Activated naive CD8-positive, alpha-beta T cell treated with anti-CD3 and anti-CD28 coated beads, Interleukin-2, amount 50 U/mL, for 16 hours (primary cell): ENCODE measurements at places on chromosomes 2 and 18.
A peak's percentile ranks its signal among the peaks of the same experiment; 100 is the strongest.

DNA sequence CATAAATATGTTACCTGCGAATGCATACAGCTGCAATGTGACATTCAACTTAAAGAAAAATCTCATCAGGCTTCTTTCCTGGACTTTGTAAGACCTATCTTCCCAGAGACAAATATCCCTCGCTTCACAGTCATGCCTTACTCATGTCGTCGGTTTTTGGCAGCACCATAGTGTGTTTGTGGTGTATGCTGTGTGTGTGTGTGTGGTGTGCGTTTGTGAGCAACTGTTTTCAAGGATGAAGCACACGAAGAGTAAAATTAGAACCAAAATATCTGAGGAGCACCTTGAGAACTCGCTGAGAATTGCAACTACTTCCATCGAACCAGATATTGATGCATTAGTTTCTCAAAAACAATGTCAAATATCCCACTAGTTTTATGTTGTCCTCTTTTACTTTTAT is 56.9 kb downstream of the ASB1 start:
- no peak for DNase-seq

GRCh38 chr2:28049899-28050298 is 159.4 kb downstream of the BABAM2 start:
- no peak for DNase-seq

DNA sequence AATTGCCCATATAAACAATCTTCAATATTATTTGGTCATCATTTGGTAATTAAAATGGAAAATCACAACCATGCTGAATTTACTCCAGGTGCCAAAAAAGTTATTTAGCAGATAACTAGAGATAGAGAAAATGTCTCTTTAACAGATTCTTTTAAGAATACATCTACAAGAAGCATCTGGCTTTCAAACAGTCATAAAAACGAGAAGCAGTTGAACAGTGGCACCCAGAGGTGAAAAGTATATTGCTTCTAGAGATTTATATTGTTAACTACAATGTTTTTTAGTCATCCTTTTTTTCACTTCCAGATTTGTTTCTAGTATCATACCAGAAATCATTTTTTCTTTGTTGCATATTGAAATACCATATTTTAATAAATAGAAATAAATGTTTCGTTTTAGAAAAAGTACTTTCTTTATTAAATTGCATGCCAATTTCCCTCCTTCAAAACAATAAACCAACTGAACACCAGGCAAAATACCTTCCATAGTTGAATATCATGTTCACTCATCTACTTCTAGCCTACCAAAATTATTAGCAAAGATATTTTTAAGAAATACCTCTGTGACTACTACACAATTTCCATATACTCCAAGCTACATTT is 65.4 kb upstream of the HNRNPA3 start:
- DNase-seq = no peak

DNA sequence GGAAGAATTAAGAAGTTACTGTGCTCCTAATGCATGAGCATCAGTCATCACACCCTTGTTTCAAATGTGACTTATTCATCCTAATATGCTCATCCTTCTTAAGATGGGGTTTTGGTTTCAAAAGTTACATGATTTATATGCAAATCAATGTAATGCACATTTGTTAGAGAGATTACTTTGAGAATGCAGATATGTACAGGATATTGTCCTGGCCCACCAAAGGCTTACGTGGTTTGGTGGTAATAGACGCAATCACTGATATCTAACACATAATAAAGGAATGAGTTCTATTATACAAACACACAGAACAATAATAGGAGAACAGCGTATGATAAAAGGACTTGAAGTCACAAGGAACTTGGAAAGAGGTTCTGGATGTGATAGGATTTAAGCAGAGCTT is 11.1 kb upstream of the COL5A2 start:
- no peak for DNase-seq

DNA sequence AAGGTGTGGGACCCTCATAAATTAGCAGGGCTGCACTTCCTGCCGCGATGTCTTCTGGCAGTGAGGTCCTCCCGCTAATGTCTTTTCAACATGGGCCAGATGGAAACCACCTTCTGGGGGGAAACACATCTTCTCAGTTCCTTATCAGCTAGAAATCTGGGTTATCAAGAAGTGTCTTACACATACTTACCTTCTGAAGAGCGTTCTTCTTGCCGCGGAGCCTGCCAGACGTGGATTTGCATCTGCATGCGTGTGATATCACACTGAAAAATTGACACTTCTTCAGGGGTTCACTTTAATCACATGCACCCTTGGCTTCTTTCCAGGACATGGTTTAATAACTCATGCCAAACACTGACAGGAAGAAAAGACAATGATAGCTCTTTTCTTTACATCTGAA is 163.5 kb upstream of the SOX11 start:
- DNase-seq = no peak

GRCh38 chr18:37378336-37379010 is 187.1 kb downstream of the CELF4 start:
- DNase-seq = no peak

- no peak for DNase-seq
These were observed 44.8 kb downstream of the ADCY3 start for GRCh38 chr2:24875272-24875671.

GRCh38 chr2:44777537-44777936 is 164.0 kb upstream of the SIX3 start:
- no peak for DNase-seq

- no peak for DNase-seq
These were observed 462.7 kb upstream of the CDH20 start for GRCh38 chr18:60870261-60871153.

GRCh38 chr2:38147333-38148121 is 71.6 kb upstream of the CYP1B1 start:
- DNase-seq = no peak

DNA sequence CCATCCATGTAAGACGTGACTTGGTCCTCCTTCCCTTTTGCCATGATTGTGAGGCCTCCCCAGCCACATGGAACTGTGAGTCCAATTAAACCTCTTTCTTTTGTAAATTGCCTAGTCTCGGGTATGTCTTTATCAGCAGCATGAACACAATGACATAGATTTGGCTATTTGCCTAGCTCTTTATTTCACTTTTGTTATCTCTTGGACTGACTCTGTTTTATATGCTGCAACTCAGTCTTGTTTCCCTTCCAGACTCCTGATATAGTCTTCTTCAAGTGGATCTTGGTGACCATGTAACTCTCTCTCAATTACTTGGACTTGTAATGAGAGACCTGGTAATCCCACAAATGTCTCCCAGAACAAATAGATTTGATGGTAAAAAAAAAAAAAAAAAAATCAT is 627.6 kb downstream of the CCDC85A start:
- DNase-seq = no peak

- no peak for DNase-seq
These were observed 50.0 kb downstream of the ESCO1 start for GRCh38 chr18:21550510-21550970.

GRCh38 chr2:2657121-2657962 is 326.3 kb upstream of the MYT1L start:
- DNase-seq = no peak

GRCh38 chr18:79400091-79400590 is 4.4 kb downstream of the NFATC1 start:
- peak; percentile 28 for DNase-seq

- DNase-seq = no peak
These were observed 133.4 kb upstream of the CXCR4 start for GRCh38 chr2:136251197-136251884.
